ENCODE measurements at places on chromosomes 6 and 20.
A peak's percentile ranks its signal among the peaks of the same experiment; 100 is the strongest.

- no peak for DNase-seq
These were observed 346 bp upstream of the SLC44A4 start for GRCh38 chr6:31879143-31879542.

GRCh38 chr20:41553142-41553879 is 64.9 kb downstream of the CHD6 start:
- no peak for DNase-seq

DNA sequence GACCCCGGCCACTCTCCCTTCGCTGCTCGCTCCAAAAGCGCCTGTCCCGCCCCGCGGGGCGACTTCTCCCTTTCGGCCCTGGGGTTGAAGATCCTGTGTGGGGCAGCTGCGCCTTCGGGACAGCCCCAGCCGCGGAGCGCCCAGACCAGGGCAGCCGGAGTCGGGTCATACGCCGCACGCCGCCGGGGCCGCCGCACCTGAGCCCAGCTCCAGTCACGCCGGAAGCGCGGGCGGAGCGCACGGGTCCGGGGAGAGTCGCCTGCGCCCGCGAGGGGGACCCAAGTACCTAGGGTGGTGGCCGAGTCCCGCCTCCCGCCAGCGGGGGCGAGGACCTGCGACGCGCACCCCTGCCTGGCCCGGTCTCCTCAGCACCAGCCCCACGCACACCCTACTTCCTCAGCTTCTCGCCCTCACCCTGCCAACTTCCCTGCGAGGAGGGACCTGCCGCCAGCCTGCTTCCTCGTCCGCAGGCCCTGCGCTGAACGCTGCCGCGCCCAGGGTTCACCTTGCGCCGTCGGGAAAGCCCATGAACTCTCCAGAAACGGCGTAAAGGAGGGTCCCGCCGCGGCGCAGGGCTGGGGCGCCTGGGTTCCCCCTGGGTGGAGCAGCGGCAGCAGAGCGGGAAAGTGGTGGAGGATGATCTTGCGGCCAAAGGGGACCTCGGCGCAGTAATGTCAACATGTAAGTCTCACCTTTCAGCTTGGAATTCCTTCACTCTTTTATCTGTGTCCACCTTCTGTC is at the start of gene ADGRG6:
Gene ADGRG6 (plus strand): TSS at position 357 of the 741 bp plus-strand sequence. CDS start 323 bp downstream, at position 680.
- peak; percentile 19 for DNase-seq

- no peak for DNase-seq
These were observed 12.4 kb downstream of the KATNA1 start for GRCh38 chr6:149636124-149636523.

GRCh38 chr20:4252005-4252404 is 236.6 kb upstream of the RNF24 start:
- no peak for DNase-seq

- DNase-seq = peak; percentile 100
These were observed at the start of the genes MRPL14 and TMEM63B for GRCh38 chr6:44127186-44128019. TSS of gene MRPL14 (minus strand) at chr6:44127452. CDS start at chr6:44116611, 10,841 bp downstream. TSS of gene TMEM63B (plus strand) at chr6:44127554. CDS start at chr6:44134585, 7,031 bp downstream.

DNA sequence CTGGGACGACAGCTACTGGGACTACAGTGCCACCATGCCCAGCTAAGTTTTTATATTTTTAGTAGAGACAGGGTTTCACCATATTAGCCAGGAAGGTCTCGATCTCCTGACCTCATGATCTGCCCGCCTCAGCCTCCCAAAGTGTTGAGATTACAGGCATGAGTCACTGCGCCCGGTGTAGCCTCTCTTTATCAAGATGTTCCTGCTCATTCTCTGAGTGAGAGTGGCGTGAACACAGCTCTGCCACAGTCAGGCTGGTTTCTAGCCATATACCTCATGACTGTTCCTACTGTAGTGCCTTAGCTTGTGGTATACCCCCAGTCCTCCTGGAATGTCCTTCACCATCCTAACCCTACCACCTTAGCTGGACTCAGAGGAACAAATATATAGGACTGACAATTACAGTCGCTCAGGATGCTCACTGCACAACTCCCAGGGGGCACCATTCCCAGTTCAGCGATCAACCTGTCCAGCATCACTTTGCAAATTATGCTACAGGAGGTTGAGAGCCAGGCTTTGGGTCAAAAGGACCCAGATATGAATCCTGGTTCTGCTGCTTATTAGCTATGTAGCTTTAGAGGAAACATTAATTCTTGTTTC is 86.3 kb downstream of the CHMP4B start:
- no peak for DNase-seq

- no peak for DNase-seq
These were observed 38.3 kb upstream of the LAMA2 start for GRCh38 chr6:128844598-128844997.

DNA sequence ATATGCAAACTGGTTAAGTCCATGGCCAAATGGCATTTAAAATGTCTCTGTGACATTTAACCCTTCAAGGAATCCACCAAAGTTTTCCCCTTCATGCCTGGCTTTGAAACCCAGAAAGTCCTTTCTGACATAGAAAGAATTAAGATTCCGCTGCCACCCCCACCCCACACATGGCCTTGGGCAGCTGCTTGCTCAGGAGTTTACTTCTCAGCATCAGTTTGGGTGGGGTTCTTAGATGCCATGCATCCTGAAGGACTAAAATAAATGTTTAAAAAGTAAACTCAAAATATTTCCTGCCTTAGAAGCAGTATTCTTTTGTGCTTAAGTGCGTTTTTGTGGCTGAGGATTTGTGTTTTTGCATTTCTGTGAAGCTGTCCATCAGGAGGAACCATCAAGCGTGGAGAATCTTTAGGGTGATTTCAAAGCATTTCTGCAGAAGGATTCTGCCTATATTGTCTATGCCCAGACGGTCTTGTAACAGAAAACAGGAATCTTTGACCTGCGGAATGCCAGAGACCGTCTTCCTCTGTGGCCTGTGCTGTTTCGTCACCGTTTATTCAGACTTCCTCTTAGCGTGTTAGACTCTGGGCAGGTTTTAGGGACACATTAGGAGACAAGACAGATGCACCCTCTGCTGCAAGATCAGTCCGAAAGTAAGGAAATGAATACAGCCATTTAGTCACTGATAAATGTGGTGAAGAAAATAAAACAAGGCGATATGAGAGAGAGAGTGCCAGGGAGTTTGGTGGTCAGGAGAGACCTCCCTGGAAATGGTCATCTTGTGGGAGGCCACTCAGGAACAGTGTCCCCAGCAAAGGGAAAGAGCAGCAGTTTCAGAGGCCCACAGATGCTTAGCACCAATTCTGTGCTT is 6.2 kb downstream of the DUSP22 start:
- no peak for DNase-seq

- no peak for DNase-seq
These were observed 59.3 kb downstream of the IL20RA start for GRCh38 chr6:136985502-136985901.

GRCh38 chr20:48584391-48585060 is 243.3 kb downstream of the PREX1 start:
- DNase-seq = no peak

GRCh38 chr20:63265891-63266515 is 6.6 kb upstream of the ARFGAP1 start:
- peak; percentile 88 for DNase-seq

- peak; percentile 90 for DNase-seq
These were observed 12.9 kb downstream of the PARD6B start for GRCh38 chr20:50744143-50744792.

DNA sequence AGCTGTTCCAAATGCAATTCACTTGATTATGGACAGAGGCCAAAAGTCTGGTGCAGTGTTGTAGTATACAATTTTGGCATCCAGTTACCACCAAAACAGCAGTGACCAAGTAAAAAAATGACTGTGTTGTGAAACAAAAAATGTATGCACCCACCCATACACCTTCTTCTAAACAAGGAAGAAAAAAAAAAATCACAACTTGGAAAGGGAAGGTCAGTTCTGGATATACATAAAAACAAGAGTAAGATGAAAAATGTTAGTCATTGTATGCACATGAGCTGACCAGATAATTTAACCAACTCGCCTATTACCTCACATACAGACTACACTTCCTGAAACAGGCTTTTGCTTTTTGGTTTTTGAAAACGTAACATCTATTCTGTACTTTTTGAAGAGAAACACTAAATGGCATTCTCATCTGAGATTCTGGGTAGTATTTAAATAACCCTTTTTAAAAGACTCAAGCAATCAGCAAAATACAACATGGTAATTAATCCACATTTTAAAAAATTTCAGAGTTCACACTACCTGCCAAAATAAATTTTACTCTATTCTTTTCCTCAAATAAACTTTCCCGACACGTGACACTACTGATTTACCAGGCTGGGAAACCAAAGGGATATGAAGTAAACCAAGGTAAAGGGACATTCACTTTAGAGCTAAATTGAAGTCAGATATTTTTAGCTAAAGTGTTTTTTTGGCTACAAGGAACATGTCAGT is 141.6 kb upstream of the SHLD1 start:
- no peak for DNase-seq

DNA sequence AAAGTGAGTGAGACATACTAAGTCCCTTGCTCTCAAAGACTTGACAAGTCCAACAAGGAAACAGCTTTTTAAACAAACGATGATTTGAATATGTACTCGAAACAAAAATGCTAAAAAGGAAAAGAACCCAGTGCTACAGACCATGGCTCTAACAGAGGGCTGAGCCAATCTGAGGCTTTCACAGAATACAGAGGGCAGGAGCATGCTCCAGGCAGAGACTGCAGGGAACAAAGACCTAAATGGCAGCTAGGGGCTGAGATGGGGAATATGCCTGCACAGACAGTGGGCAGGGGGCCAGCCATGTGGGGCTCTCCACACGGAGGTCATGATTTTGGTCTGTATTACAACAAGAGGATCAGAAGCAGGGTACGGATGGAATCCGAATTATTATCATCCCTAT is 31.1 kb upstream of the C6orf118 start:
- DNase-seq = no peak

- DNase-seq = no peak
These were observed 59.8 kb downstream of the IRF4 start for GRCh38 chr6:451336-451735.

- DNase-seq = peak; percentile 68
These were observed 30.8 kb downstream of the IL20RA start for GRCh38 chr6:137013738-137014602.

DNA sequence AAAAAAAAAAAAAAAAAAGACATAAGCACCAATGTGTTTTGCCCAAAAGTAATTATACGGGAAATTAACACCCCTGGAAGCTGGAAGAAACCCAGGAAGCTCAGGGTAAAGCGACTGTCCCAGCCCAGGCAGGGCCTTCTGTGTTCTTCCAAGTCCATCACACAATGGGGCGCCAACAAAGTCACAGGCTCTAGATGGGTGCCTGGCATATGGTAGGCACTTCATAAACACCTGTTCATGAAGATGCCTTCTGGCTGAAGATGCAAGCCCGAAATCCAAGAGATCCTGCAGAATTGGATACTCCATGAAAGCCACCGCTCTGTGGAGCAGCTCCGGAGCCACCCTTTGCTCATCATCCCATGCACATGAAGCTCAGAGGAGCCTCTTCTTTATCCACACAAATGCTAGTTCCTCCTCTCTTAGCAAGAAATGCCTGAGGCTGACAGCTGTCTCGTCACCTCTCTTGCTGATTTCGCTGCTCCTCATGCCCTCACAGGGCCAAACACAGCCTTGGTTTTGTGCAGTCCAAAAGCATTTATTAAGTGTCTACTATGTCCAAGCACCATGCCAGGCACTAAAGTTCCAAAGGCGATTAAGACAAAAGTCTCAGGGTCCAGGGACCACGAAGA is 76.6 kb downstream of the TRERF1 start:
- DNase-seq = no peak

GRCh38 chr6:52820198-52820597 is 16.6 kb upstream of the GSTA1 start:
- peak; percentile 79 for DNase-seq

- DNase-seq = peak; percentile 72
These were observed 112.0 kb upstream of the COL21A1 start for GRCh38 chr6:56359201-56359899.

- no peak for DNase-seq
These were observed 220.4 kb upstream of the ZNF217 start for GRCh38 chr20:53814060-53814459.

DNA sequence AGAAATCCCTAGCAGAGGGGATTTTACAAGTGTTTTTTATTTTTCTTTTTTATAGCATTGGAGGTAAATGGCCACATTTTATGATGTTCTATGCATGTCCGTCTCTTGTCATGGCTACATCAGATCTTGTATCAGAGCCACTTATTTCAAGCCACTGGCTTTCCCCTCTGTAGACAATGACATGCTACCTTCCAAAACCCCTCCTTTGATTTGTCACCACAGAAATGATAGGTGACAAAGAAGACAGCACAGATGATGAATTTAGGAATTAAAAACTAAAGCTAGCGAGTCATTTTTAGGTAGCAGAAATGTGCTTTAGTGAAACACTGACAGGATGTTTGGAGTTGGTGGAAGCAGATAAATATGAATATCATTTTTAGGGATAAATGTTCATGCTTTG is 20.8 kb downstream of the PLCB1 start:
- DNase-seq = no peak

DNA sequence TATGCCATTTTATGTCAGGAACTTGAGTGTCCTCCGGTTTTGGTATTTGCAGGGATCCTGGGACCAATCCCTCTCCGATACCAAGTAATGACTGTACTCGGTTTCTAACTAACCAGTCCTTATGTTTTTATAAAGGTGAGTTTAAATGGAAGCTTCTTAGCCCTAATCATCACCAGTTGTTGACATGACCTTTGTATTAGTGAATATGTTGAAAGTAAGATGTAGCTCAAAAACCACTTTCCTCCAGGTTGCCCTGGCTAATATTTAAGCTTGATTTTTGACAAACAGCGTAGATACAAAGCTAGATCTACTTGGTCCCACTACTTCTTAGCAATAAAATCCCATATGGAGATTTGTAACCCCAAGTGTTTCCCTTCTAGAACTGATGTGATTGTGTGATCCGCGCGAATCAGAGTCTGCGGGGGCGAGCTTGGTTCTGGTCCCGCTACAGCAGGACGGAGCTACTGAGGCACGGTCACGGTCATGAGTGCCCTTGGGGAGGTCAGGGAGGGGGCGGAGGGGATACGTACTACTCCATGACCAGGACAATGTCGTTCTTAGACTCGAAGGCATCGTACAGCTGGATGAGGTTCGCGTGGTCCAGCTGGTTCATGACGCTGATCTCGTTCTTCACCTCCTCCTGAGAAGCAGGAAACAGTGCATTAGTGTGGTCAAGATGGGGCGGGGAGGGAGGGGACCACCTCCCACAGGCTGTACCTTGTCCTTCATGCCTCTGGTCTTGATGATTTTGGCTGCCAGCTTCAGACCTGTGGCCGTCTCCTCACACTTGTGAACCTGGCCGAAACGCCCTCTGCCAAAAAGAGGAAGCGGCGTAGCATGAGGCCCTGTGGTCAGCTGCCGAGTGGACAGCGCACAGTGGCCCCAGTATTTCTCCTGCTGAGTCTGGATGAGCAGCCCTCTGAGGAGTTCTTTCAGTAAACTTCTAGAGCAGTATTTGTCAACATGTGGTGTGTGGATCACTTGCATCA is 65.7 kb downstream of the MYLK4 start:
- no peak for DNase-seq

- no peak for DNase-seq
These were observed 2.9 kb downstream of the WFDC12 start for GRCh38 chr20:45121388-45121787.

DNA sequence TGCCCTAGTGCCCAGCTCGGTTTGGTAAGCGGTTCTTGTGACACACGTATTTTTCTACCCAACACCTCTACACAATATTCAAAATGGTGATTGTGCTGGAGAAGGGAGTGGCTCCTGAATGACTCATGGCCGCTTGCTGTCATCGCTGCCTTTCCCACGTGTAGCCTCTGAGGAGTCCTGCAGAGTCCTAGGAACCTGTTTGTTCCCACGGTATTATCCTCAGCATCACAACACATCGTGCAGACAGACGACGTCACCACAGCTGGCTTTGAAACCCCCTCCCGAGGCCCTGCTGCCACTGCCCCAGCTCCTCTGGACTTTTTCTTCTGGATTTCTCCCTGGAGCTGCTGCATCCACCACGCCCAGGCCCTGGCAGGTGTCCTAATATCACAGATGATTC is 353.5 kb downstream of the SMOC2 start:
- no peak for DNase-seq

GRCh38 chr6:168122011-168122410 is 43.0 kb upstream of the FRMD1 start:
- no peak for DNase-seq

Data from AG08395 (cell line).